ENCODE measurements at places on chromosomes 6 and 20.
A peak's percentile ranks its signal among the peaks of the same experiment; 100 is the strongest.

- DNase-seq: no peak
Observed at GRCh38 chr6:106141441-106142237, 55.5 kb downstream of the PRDM1 start.

DNA sequence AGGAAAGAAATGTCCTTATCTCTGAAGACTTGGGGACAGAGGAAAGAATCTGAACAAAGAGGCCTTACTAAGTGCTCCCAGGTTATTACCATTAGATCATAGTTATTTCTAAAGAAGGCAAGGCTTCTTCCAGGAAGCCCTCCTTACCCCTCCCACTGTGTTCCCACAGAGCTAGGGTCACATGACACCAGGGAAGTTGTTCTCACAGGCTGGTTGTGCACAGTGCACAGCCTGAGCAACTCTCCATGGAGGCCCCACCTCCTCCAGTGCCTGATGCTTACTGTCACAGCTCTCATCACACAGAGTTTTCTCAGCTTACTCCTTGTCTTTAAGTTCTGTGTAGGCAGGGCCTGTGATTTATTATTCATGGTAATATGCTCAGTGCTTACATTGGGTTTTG lies 68.9 kb upstream of the SCGN start:
- DNase-seq: no peak

DNA sequence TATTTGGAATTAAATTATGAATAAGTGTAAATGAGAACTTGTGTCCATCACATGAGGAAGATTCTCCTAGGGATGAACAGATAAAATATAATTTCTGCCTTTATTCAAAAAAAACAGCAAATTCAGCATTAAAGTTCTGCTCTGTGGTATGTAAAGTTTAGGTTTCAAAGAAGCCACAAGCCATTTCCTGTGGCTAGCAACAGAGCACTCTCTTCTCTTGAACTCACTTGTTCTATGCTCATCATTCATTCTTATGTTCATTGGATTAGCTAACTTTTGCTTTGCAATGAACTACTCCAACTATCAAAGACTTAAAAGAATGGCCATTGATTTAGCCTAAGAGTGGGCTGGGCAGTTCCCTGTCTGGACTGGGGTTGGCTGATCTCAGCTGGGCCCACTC lies 20.8 kb upstream of the SNRPB2 start:
- DNase-seq: no peak

- peak; percentile 20 for DNase-seq
Observed at GRCh38 chr6:111478749-111479148, 4.3 kb downstream of the REV3L start.

GRCh38 chr6:1402369-1402768 lies 13.0 kb downstream of the FOXF2 start:
- DNase-seq: no peak

GRCh38 chr6:112513175-112513574 lies 166.0 kb downstream of the RFPL4B start:
- DNase-seq: no peak
